ENCODE measurements at places on chromosomes 1 and 21.

DNA sequence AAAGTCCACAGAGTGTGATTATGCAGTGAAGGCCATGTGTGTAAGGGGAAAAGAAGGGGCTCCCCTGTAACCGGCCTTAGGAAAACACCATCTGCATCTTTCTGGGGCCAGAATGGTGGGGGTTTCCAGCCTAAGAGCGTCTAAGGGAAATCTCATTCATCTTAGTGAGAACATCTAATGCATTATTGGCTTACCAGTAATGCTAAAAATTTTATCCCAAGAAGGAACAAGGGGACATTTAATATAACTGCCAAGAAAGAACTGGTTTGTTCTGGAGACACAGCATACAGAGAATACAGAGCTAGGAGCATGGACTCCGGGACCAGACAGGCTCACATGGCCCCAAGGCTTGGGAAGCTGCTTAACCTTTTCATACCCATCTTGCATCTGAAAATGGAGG is 58.3 kb upstream of the DSCAM start:
- DNase-seq = no peak

DNA sequence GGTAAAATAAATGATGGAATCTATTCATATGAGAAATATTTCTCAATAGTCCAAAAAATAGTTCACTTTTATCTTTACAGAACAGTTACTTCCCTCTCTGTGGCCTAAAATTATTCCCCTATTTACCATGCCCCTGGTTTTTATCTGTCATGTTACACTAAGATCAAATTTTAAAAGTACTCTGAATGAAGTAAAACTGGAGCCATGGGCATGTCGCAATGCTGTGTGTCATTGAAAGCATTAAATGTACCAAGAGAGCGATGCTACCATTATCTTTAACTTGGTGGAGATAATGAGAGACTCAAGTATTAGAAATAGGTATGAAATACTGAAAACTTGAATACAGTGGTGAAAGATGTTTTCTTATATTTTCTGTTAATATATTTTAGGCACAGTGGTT is 146.2 kb downstream of the KCNT2 start:
- DNase-seq = no peak

DNA sequence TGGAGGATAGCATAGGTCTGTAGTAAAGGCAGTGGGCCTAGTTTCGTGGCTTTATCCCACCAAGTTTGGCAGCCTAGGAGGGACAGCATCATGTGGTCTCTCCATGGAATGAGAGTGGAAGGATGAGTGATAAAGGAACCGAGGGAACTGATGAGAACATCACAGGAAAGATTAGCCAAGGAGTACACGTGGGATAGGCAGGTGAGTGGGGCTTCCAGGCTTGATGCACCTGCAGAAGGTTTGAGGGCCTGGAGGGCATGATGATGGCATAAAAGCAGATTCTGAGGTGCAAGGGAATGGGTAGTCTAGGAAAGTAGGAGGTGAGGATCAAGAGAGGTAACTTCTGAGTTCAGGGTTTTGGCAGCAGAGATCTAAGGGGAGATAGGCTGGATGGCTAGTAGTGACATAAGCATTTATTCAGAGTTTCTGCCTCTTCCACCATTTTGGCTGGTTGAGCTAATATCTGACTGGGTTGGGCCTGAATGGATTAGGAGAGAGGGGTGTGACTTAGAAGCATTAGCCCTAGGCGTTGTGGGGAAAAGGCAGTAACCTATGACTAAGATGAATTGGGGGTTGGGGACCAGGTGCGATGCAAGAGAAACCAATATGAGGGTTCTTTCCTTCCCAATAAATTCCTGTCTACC is 9.1 kb downstream of the PTGFRN start:
- DNase-seq = no peak

DNA sequence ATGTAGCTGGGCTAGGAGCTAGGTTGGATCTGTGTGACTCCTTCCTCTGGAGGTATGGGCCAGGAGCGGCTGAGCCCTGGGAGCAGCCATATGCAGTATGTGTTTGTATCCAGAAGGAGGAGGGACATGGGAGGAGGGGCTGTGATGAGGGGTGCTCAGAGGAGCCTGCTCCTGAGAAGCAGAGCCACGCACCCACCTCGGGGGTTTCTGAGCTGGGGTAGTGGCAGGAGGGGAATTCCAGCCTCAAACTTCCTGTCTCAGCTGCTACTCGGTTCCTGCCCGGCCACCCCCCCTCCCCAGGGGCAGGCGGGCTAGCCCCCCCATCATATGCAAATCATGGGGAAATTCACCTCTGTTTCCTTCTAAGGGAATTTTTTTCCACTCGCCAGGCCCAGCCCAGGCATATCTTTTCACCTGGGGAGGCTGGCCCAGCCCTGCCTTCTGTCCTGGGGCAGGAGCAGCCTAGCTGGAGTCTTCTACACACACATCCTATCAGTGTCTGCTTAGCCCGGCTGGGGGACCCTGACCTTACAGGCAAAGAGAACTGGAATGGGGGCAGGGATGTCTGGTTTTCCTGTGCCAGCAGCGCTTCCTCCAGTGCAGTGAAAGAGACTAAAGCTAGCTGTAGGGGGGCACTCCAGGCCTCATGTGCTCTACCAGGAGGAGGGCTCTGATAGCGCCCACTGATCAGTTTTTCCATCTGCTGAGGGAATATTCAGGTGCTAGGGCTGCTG is 3.0 kb downstream of the ZC3H12A start:
- DNase-seq = peak; percentile 89

DNA sequence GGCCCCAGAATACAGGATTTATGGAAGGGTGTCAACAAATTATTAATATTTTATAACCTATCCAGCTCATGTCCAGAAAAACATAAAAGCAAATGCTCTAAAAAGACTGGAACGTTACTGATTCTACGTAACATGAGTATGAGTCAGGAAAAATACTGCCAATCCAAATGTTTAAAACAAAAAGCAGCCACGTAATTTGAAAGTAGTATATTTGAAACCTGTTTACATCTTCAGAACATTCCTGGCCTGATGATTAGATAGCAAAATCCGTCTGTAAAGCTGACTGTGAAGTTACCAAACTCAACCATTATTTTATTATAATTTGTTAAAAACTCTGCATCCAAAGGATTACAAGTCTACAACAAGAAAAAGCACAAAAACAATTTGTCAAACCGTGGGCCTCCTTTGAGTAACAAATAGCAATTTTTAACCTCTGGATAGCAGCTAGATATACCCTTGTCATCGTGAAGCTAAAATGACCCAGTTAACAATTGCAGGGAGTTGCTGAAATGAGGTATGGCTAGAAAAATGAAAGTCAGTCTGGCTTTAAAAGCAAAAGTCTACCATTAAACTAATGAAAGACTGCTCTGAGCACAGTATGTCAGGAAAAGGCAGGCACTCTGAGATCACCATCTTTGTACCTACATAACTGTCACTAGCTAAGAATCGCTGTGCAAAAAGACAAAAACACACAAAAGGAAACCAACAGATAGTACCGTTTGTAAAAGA is 1.2 kb downstream of the UBR4 start:
- no peak for DNase-seq

DNA sequence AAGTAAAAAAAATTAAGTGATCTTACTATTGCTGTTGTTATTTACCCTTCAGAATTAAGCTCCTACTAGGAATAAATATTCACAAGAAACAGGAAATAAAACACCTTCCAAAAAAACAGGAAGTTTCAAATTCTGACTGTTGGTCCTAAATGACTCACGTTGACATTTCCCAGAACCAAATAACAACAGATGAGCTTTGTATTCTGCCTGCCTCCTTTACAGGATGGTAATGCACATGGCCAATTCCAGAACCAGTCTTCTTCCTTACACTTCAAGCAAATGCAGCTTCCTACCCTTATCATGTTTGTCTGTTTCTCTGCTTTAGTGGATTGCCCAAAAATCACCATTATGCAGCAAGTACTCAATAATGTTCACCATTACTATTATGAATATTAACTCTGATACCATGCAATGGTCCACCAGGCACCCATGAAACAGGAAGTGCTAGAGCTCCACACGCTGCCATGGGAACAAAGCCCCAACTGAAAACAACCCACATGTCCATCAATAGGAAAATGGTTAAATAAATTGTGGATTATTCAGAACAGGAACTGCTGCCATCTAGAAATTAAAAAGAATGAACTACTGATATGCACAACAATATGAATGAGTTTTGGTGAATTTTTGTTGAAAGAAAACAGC is 8.9 kb downstream of the CASP9 start:
- no peak for DNase-seq

DNA sequence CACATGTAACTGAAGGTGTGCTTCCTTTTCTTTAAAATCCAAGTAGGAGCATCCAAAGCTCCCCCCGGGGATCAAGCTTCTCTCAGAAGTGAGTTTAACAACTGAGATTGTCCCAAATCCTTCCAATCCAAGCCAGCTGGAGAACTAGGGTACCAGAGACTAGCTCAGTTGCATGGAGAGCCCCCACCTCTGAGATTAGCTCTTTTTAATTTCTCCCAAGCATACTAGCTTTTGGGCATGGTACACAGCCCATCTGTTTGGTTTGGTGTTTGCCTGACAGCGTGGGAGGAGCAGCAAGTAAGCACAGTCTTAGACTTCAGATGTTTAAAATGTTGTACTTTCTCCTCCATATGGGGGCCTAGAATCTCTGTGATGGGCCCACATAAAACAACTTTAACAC is 142.8 kb downstream of the ASTN1 start:
- DNase-seq = no peak

- DNase-seq = no peak
Observed at GRCh38 chr1:30461640-30462039, 261.7 kb downstream of the MATN1 start.

- no peak for DNase-seq
Observed at GRCh38 chr1:64235181-64235580, 31.8 kb downstream of the UBE2U start.

- DNase-seq = no peak
Observed at GRCh38 chr21:43300496-43301408, 126.2 kb downstream of the SIK1 start.

GRCh38 chr1:11617314-11617713 is 36.9 kb downstream of the FBXO2 start:
- no peak for DNase-seq

GRCh38 chr1:238960071-238960470 is 426.3 kb upstream of the CHRM3 start:
- no peak for DNase-seq

GRCh38 chr21:21952566-21952965 is 954.4 kb downstream of the NCAM2 start:
- DNase-seq = no peak

- no peak for DNase-seq
Observed at GRCh38 chr1:30194741-30195423, 528.5 kb downstream of the MATN1 start.

DNA sequence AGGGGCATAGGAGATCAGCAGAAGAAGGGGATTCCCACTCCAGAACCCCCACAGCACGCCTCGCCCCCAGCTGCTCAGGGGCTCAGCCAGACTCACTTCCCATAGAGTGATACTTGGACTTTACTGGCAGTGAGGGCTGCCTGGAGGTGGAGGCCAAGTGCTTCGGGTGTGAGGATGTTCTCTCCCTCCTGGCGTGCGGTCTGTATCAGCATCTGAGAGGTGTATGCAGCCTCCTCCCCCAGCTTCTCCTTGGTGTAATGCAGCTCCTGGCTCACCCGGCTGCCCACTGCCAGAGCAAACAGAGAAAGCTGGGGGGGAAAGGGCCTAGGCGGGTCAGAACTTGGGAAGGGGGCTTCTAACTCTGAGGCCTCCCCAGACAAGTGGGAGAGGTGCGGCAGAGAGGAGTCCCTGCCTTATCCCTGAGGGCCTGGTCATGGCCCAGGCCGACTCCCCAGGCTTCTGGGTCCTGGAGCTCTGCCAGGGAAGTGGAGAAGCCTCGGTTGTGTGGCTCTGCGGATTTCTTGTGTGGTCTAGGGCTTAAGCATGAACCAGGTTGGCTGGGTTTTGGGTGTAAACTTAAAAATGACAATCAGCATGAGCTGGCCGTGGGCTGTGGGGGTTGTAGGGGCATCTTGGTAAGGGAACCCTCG is 10.9 kb downstream of the PTCH2 start:
- no peak for DNase-seq

- no peak for DNase-seq
Observed at GRCh38 chr1:165189913-165190312, 166.6 kb downstream of the LMX1A start.

GRCh38 chr1:226946841-226947240 is 6.7 kb downstream of the COQ8A start:
- DNase-seq = no peak

DNA sequence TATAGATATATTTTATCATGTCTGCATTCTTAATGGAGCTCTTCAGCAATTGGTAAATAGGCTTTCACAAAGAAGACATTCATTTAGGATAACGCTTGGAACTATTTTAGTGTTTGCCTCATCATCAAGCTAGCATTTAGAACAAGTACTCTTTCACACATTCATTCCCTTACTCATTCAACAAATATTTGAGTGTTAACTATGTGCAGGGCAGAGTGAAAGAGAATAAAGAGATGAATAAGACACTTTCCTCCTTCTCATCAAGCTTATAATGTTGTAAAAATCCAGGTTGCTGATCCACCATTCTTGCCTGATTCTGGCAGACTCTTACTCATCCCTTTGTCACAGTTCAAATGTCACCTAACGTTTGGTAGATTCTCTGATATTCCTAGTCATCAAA is 386.3 kb upstream of the BEND5 start:
- no peak for DNase-seq

DNA sequence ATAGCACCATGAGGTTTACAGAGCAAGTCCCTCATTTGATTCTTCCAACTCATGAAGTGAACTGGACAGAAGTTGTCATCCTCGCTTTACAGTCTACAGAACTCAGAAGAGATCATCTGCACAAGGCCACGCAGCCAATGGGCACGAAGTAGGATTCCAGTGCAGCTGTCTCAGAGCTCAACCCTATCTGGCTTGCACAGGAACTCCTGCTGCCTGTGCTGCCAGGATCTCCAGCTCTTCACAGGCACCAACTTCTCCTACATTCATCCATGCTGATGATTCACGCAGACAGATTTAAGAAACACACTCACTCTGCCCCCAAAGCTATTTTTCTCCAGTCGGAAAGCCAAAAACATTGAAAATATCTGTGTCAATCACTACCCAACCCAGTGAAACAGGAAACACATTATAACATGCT is 157.0 kb downstream of the RERE start:
- no peak for DNase-seq

- DNase-seq = no peak
Observed at GRCh38 chr1:116855191-116855619, 54.5 kb upstream of the PTGFRN start.

DNA sequence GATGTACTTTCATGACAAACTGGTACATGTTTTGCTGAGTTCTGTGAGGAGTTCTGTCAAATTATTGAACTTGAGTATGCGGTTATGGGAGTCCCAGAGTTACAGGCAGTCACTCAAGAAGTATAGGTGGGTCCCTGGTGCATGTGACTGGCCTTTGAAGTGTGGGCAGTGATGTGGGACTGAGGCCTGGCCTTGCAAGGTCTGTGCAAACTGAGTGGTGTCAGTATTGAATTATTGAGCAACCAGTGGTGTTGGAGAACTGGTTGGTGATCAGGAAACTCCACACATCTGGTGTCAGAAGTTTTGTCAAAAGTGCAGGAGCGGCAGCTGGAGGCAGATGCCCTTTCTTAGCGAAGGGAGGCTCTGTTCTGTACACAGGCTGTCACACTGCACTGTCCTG is 5.2 kb downstream of the ZNF678 start:
- no peak for DNase-seq

- no peak for DNase-seq
Observed at GRCh38 chr1:62407398-62408009, 29.3 kb upstream of the USP1 start.

- peak; percentile 81 for DNase-seq
Observed at GRCh38 chr1:205977402-205978014, 25.7 kb downstream of the RAB7B start.
